Kidney capillary endothelial cell (primary cell): ENCODE measurements at places on chromosomes 3 and 15.
A peak's percentile ranks its signal among the peaks of the same experiment; 100 is the strongest.

DNA sequence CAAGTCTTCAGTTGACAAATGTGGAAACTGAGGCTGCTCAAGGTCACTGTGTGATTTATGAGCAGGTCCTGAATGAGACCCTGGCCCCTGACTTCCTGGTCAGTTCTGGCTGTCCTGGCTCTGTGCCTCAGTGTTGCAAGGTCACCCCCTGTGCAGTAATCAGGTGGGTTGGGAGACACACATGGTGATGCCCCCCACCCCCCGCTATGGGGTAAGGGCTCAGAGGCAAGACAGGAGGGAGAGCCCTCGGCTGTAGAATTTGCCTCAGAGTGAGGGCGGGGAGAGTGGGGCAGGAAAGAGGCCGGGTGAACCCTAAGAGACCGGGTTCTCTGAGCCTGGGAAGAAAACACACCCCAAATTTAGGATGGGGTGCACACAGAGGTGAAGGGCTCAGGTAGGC is 98.5 kb downstream of the MEGF11 start:
- DNase-seq = no peak

DNA sequence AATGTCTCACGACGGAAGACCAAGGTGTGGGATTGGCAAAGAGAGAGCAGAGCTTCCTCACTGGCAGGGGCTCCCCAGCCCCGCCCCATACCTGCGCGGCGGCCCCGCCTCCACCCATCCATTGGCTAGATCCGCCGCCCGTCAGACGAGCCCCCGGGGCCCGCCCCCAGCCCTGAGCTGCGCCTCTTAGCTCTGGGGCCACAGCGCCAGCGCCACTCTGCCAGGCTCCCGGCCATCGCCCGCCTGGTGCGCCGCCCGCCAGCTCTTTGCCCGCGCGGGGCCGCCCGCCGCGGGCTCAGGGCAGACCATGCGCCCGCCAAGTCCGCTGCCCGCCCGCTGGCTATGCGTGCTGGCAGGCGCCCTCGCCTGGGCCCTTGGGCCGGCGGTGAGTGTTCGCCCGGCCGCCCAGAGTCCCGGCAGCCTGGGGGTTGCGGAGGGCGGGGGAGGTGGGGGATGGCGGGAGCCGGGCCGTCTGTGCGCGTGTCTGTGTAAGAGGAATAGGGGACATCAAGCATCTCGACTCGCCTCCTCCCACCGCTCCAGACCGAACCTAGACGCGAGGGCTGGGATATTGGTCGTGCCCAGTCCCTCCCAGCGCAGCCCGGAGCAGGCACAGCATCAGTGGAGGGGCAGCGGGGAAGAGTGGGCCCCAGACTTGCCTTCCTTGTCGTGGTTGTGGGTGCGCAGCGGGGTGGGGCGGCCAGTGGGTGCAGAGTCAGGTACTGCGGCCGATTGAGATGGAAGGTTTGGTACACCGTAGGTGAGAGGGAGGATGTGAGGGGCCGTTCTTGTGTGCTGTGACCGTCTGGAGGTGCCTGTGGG is at the start of gene VIPR1:
VIPR1 (plus strand) TSS at position 215 of the 822 bp plus-strand sequence; CDS start at position 308, 93 bp downstream.
- no peak for DNase-seq

DNA sequence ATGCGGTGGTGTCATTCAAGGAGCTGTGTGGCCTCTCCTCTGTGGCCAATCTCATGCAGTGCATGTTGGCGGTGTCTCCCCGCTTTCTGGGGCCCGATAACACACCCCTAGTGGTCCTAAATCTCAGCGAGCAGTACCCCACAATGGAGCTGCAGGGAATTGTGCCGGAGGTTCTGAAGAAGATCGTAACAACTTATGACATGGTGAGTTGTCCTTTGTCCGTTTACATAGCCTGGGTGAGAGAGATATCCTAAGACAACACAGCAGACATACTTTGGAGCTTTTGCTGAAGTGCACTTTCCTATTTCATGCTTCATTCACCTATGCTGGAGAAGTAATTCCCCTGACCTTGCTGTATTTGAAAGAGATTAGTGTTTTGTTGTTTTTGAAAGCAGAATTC is 130.0 kb downstream of the PLCL2 start:
- no peak for DNase-seq

GRCh38 chr3:114290911-114291901 is 2.6 kb upstream of the TIGIT start:
- DNase-seq = peak; percentile 25

DNA sequence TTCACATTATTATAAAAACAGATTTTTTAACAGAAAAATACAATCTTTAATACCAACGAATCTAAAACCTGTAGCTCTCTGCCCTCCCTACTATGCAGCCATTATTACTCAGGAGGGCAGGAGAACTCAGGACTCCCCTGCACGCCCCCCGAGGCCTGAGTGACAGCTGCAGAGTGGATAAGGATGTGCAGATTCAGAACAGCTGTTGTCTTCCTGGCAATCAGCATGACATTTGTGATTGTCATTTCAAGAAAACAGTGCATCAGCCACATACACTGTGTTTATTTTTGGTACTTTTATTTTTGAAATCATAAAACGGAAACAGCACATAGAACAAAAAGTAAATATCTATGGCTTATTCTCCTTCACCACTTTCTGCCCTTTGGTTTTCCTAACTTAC is 450.8 kb downstream of the OCA2 start:
- no peak for DNase-seq

GRCh38 chr15:61621146-61621545 is 392.0 kb upstream of the RORA start:
- peak; percentile 7 for DNase-seq

DNA sequence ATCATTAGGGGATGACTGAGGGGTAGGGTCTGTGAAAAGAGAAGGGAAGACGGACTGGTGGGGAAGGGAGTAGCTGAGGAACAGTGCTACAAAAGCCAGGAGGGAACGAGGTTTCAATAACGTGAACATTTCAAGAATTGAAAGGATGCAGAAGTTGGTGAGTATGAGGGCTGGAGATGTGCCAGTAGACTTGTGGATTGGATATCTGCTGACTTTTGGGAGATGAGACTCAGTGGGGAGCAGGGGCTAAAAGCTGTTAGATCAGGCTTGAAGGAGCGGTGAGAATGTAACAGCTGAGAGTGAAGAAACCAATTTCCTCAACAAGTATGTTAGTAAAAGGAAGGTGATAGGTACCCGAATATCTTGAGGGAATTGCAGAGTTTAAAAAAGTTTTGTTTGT is 65.2 kb downstream of the GTPBP8 start:
- DNase-seq = no peak

- no peak for DNase-seq
Observed at GRCh38 chr15:81388436-81388770, 14.4 kb upstream of the TMC3 start.

DNA sequence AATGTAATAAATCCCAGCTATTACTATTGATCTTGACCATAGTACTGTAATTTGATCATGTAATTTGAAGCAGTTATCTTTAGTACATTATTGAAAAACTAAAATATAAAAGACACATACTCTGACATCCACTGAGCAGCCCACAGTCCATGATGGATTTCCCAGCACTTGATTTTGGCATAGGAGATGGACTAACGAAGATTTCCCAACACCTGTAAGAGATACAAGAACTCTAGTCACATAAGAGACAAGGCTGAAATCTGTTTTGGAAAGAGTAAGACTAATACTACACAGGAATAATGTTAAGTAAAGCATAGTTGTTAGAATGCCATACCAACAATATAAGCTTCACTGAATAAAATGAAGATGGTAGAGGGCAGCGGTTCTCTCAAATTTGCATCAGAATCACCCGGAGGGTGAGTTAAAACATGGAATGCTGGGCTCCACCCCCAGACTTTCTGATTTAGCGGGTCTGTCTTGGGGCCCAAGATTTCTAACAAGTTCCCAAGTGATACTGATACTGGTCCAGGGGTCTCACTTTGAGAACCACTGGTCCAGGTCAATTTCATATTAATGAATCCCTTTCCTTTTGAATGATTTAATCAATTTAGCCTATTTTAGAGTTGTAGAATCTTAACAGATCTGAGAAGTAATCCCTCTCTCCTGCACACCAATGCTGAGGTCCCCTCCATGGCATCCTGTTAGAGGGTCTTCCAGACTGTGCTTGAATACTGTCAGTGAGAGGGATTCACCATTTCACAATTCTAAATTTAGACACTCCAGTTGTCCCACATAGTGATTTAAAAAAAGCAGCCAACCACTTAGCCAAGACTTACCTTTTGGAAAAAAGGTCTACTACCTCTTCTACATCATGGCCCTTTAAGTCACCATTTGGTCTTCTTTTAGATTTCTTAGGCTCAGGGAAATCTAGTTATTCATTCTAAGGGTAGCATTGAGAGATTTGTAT is 11.5 kb downstream of the RABL3 start:
- no peak for DNase-seq

DNA sequence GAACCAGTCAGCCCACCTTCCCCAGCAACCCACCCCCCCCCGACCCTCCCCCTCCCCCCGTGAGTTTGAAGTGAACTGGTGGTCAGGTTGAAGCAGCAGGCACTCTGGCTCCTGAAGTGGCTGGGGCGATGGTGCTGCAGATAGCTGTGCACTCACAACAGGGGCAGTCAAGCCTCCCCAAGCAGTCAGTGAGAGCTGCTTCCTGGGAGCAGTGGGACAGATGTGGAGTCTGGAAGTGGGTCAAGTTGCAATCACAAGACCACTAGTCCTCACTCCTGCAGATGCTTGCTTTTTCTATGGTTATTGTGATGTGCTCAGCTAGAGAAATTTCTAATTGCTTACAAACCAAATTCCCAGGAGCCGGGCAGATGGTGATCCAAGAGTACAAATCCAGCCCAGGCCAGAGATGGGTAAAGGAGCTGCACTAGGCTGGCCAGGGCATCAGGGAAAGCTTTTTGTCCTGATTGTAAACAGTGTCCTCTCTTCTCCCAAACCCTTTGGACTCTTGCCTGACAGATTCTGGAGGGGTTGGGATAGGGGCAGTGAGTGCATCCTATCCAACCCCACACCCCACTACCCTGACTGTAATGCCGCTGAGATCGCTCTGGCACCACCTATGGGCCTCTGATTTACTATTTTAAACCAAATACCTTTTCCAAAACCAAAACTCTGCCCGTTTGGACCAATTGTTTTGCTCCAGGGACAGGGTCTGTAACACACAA is 9.8 kb upstream of the CLPX start:
- DNase-seq = no peak

DNA sequence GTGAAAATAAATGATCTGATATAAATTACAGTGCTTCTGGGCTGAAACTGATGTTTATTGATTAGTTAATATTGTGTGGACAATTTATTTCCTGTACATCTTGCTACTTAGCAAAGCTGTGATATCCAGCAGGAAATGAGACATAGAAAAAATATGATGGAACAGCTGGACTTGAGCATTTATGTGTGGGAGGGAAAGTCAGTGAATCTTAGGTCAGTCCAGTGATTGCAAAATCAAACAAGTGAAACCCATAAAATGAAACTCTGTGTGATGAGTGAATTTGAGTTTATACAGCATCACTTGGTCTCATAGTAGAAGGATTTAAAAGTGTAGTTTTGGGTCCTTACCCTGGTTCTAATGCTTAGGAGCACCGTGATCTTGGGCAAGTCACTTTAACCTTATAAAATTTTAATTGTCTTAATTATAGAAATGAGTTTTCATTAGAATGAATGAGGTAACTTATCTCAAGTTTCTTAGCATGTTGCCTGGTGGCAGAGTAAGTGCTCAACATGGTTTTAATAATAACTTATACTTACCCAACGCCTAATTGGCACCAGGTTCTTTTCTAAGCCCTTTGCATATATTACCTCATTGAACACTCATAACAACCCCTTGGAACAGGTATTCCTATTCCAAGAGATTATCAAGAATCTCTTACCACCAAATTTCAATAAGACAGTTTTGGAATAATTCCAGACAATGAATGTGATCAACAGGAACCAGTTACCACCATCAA is 194.6 kb downstream of the ADAMTSL3 start:
- peak; percentile 81 for DNase-seq

DNA sequence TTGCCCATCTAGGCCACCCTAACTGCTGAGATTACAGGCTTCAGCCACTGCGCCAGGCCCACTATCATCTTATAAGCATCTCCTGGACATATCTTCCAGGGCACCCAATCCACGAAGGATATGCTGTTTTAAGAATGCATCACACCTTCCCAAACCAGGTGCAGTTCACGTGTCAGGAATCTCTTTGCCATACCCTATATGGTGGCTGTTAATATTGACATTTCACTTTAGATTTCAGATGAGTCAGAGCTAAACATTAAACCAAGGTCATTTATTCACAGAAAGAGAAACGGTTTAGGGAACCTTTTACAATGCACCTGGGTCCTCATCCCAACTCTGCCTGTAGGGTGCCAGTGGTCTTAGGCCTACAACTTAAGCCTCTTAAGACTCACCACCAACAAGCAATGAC is 85.7 kb downstream of the TBL1XR1 start:
- DNase-seq = no peak

- DNase-seq = no peak
Observed at GRCh38 chr3:185363662-185364203, 797 bp downstream of the MAP3K13 start.

GRCh38 chr3:146968204-146968651 is 363.1 kb upstream of the PLSCR5 start:
- peak; percentile 82 for DNase-seq

- no peak for DNase-seq
Observed at GRCh38 chr3:149234671-149235245, 13.1 kb upstream of the CP start.
